ENCODE measurements at places on chromosomes 1 and 21. TPM values are rescaled to one million over a fixed set of nuclear protein-coding genes. Genes with fewer than 3 reads are reported as not detected.

The UBE2U gene
- total RNA-seq = not detected

The AMIGO1 gene
- 1.1 TPM for total RNA-seq

The SELENBP1 gene
- total RNA-seq = 36.9 TPM

The SLFNL1 gene
- total RNA-seq = not detected

The CACNA1S gene
- total RNA-seq = not detected

The KCNN3 gene
- 0.62 TPM for total RNA-seq

The DCST1 gene
- not detected for total RNA-seq

The UBL4B gene
- total RNA-seq = not detected

The LCE2B gene
- total RNA-seq = not detected

The C1orf87 gene
- not detected for total RNA-seq

The DENND2D gene
- total RNA-seq = not detected

The HEYL gene
- 0.63 TPM for total RNA-seq

The CFHR2 gene
- total RNA-seq = not detected

The FAM151A gene
- total RNA-seq = not detected

The CFHR4 gene
- total RNA-seq = not detected

The PLEKHM2 gene
- total RNA-seq = 79.6 TPM

The TRPM2 gene
- 0.42 TPM for total RNA-seq

The GPA33 gene
- 0.69 TPM for total RNA-seq

The INSRR gene
- not detected for total RNA-seq

The MTR gene
- 15.3 TPM for total RNA-seq

The HSF2BP gene
- total RNA-seq = 0.52 TPM

The MYOC gene
- not detected for total RNA-seq

The ACTL8 gene
- 1.4 TPM for total RNA-seq

The EPRS1 gene
- 161 TPM for total RNA-seq

The TNNI3K gene
- total RNA-seq = not detected

The OLFML3 gene
- 226 TPM for total RNA-seq

The SPSB1 gene
- 6.5 TPM for total RNA-seq

The LRRC3 gene
- total RNA-seq = 3.8 TPM

The NT5C1A gene
- total RNA-seq = not detected

The ICOSLG gene
- total RNA-seq = 0.96 TPM

The TRIM67 gene
- total RNA-seq = not detected

The USH2A gene
- 0.37 TPM for total RNA-seq

The CFAP74 gene
- not detected for total RNA-seq

The CASQ2 gene
- total RNA-seq = not detected

The ETV3L gene
- total RNA-seq = 0.74 TPM

The KRTAP12-2 gene
- not detected for total RNA-seq

The ASCL5 gene
- not detected for total RNA-seq

The SLC1A7 gene
- total RNA-seq = 0.18 TPM

The CD48 gene
- 2.2 TPM for total RNA-seq

Data from H7 (cell line).